ENCODE measurements at places on chromosomes 11 and 22.

GRCh38 chr11:73260127-73260457, 12.0 kb upstream of the P2RY6 start:
- DNase-seq, result no peak

DNA sequence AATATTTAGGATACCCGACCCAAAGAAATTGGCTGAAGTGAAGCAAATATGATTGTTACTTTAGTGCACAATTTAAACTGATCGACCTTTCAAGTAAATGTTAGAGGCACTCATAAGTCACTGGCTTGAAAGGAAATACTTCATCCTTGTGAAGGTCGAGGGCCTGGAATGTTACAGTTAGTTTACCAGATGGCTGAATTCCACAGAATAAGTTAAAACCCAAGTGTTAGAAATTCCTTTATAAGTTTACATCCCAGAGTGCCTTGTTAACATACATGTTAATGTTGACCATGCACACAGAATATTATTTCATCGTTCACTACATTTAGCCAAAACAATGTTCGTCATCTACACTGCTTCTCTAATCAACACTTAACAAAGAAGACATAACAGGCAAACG, 235.5 kb upstream of the ANO3 start:
- DNase-seq, result no peak

- DNase-seq, result no peak
Observed at GRCh38 chr11:1752907-1753228, 2.5 kb upstream of the IFITM10 start.

GRCh38 chr22:45537734-45538181, 35.1 kb downstream of the FBLN1 start:
- DNase-seq, result no peak

DNA sequence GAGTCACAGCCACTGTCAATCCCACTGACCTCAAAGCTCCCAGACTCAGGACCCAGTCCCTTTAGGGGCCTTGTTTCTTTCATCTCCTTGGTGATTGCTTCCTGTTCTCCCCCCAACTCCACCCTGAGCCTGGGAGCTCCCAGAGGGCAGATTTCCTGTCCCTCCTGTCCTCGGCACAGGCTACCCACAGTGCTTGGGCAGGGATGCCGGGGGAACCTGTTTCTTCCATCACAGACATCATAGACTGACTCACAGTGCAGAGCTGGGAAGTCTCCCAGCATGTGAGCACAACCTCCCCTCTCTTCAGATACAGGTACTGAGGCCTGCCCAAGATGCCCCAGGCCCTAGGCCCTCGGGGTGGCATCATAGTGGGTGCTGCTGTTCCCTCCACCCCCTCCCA, 16.6 kb downstream of the TRIM29 start:
- DNase-seq, result no peak

GRCh38 chr11:26730414-26731083, 8.7 kb upstream of the SLC5A12 start:
- DNase-seq, result no peak

- DNase-seq, result no peak
Observed at GRCh38 chr11:60868682-60869450, 1.5 kb downstream of the ZP1 start.

DNA sequence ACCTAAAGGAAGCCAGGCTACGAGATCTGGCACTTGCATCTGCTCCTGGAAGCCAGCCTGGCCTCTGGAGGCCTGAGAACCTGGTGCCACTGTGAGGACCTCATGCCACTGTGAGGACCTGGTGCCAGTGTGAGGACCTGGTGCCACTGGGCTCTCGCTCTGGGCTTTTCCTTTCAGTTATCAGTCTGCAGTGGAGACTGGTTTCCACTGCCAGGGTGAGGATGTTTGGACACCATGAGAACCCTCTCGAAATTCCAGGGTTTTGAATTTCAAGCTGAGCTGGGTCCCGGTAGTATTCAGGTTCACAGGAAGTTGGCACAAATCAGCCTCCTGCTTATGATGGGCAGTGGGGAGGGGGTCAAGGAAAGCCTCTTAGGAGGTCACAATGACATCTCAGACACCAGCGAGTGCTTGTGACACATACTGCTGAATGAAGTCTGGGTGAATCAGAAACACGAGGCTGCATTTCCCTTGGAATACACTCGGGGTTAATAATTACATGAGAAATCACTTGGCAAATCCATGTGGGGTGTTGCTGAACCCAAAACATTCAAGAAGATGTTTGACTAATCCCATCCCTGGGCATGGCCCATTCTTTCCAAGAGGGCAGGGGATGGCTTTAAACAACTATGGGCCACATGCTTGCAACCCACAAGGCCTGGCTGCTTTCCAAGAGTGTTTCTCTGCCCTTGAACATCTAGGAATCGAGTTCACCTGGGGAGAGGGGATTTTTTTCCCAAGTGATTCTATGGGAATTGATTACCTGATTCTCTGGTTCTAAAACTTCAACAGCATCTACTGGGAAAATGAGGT, 60.2 kb downstream of the LINC01488 start:
- DNase-seq, result no peak

- no peak for DNase-seq
Observed at GRCh38 chr11:121351083-121351630, 58.6 kb downstream of the SC5D start.

- DNase-seq, result no peak
Observed at GRCh38 chr11:72042064-72042745, 38.1 kb downstream of the NUMA1 start.

DNA sequence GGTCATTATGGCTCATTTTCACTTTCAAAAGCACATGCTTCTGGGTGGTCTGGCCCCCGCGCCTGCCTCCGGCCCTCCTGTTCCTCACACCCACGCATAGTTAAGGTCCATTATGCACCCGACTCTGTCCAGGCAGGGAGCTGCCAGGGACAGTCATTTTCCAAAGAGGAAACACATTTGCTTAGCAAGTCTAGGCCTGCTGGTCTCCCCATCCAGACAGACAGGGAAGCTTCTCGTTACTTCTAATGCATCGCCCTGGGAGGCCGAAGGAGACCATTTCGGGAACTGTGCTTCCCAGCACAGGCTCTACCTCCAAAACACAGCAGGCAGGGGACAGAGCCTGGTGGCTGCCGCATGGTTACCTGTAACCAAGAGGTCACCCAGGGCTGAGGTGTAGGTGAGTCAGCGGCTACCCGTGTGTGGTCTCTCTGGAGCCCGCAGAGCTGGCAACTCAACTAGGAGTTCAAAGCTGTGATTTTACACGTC, 87.1 kb upstream of the SHANK2 start:
- no peak for DNase-seq

- no peak for DNase-seq
Observed at GRCh38 chr11:60852117-60852981, 3.4 kb downstream of the PTGDR2 start.

DNA sequence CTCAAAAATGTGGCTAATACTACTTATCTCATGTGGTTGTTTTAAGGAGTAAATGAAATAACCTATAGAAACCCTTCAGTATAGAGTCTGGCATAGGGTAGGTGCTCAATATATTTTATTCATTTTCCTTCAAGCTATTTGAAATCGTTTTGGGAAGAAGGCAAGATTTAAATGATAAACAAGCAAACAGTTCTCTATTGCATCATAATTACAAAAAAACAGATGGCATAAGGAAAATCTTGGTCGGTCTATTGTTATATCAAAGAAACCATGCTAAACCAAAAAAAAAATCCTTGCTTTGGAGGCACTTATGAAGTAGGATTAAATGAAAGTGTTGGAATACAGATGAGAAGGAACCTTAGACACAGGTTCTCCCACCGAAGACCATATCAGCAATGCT, 4.7 kb downstream of the ZNF202 start:
- no peak for DNase-seq

- DNase-seq, result no peak
Observed at GRCh38 chr11:1968454-1969002, 21.4 kb downstream of the MRPL23 start.

DNA sequence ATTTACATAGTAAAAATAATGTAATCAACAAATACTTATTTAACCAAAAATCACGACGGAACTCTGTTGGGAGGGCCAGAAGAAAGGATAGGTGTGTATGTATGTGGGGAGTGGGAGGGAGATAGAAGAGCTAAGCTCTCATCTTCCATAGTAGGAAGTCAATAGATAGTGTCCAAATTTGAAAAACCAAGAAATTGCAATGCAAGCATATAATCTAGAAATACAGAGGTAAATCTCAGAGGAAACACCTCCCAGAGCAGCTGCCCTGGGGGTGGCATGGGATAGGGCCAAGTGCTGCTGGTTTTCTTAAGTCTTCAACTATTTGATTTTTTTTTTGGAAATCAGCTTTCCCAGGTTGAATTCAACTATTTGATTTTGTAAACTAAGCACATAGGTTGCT, 16.9 kb downstream of the C11orf86 start:
- DNase-seq, result no peak

DNA sequence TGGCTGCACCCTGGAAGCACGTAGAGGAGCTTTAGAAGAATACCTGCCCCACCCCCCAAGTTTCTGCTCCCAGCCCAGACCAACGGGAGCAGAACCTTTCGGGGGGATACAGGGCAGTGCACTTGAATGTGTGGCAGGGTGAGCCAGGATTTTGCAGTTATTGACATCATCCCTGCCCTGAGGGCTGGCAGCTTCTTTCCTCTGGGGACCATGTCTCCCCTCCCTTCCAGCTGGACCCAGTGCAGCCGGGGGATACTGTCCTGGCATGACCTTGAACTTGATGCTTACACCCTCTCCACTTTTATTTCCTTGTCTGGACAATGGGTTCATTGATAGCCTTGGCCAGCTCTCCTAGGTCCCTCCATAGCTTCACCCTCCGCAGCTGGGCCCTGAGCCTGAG, 4.1 kb upstream of the CABP7 start:
- DNase-seq, result no peak

- no peak for DNase-seq
Observed at GRCh38 chr11:32890843-32891656, 1.6 kb upstream of the QSER1 start.

DNA sequence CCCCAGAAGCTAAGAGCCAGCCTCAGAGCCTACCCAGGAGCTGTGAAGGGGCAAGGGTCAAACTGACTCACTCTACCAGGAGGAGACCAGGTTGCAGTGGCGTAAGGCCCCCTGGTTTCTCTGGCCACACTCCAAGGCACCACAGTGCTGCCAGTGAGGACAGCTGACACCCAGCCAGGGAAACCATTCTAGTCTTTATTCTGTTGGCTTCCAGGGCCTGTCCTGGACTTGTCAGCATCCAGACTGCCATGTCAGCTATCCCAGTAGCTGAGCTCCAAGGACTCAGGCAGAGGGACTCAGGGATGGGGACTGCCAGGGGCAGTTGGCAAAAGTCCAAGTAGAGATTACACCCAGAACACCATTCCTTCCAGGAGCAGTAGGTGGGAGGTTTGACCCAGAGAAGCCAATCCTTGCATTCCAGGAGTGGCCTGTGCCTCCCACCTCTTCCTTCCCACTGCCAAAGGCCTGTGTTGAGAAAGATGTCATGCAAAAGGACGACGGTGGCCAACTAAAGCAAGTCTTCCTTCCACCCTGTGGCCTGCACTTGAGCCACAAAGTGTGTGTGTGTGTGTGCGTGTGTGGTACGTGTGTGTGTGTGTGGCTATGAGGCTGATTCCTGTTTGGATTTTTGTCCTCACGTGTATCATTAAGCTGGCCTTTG, 3.6 kb upstream of the MAPK8IP1 start:
- DNase-seq, result no peak

DNA sequence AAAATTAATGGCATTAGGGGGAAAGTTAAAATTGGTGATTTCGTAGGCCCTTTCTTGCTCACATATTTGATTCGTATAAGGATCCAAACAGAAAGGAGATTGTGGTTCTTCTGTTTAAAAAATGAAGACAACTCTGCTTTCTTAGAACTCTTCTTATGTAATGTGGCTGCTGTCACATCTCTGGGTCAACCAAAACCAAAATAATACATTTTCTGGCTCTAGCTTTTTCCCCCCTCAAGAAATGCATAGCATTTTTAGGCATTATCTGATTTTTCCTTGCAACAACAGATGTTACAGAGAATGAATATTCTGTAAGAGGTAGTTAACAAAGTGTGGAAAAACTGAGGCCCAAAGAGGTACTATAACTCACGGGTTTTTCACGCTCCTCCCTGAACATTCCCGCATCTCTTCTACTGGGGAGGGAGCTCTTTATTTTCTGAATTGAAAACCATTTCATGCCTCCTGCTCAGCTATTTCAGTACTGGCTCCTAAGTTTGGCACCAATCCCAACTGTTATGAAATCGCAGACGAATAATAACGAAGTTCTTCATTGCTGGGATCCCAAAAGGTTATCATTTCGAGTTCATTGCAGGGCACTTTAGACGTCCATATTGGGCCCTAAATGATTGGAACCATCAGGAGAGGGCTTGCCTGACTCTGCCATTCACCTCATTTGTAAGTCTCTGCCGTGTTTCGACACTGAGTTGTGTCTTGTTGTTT, 17.1 kb downstream of the GRAP2 start:
- DNase-seq, result no peak

GRCh38 chr11:115324581-115325432, 179.4 kb downstream of the CADM1 start:
- no peak for DNase-seq

DNA sequence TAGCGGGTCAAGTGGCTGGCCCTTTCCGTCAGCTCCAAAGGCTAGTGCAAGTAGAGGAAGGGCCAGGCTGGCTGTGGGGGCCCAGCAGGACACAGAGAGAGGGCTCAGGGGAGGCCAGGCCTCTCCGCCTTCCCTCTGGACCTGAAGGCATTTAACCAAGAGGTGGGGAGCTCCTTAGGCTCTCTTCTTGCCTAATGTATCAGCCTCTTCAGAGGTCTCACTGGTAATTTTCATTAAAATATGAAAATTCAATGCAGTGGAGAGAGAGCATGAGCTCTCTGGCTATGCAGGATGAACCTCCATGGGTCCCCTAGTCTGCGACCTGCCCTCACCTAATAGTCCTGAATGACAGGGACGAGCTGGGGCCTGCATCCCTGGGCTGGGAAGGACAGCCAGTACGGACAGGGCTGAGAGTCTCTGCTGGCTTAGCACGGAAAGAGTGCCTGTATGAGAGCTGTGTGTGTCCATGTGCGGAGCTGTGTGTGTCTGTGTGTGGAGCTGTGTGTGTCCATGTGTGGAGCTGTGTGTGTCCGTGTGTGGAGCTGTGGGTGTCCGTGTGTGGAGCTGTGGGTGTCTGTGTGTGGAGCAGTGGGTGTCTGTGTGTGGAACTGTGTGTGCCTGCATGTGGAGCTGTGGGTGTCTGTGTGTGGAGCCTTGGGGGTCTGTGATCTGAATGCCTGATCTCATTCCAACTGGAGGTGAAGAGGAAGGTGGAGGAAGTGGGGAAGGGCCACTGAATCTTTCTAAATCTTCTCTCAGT, 2.4 kb downstream of the ALX4 start:
- DNase-seq, result no peak

GRCh38 chr11:86180851-86181250, 63.7 kb upstream of the EED start:
- no peak for DNase-seq

- DNase-seq, result no peak
Observed at GRCh38 chr11:104690241-104690640, 208.0 kb downstream of the CASP12 start.

All from activated CD8-positive, alpha-beta memory T cell treated with anti-CD3 and anti-CD28 coated beads for 4 hours (primary cell).